CD8-positive, alpha-beta memory T cell (primary cell): ENCODE measurements at places on chromosomes 13 and 19.

DNA sequence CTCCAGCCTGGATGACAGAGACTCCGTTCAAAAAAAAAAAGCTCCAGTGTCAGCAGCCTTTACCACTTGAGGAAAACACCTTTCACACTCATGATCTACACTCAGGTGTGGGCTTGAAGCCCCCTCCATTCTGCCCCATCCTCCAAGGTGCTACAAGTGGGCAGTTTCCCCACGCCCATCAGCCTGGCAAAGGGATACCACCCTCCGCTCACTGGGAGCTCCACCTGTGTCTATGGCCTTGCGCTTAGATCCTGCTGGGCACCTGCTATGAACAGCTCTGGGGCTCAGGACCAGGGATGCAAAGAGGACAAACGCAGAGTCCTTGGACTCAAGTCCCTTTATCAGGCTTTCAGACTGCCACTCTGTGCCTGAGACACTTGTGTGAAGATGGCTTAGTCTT lies 127.8 kb downstream of the CRYL1 start:
- H3K4me1 ChIP-seq: peaks cover 7% of the 10 kb centered on the region
- H3K27me3 ChIP-seq: no peaks in the 10 kb centered on the region
- no peak overlapping the region for H3K27ac ChIP-seq
- no peaks in the 10 kb centered on the region for H3K36me3 ChIP-seq

DNA sequence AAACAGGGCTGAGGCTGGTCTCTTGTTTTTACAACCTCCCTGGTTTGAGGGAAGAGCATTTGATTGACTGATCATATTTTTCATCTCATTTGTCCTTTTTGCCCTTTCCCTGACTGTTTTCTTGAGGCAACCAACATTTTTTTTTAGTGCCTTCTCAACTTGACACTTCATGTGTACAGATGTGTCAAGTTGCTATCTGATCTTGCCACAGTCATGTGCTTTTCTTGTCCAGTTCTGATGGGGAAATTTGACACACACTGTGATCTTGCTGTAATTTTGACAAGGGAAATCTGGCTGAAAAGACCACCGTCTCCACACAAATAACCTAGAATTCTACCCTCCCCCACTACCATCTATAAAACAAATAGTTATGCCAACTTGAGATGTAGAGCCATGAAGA lies 329.6 kb downstream of the KCTD12 start:
- no peak overlapping the region for H3K27ac ChIP-seq
- no peaks in the 10 kb centered on the region for H3K36me3 ChIP-seq
- H3K4me3 ChIP-seq: no peak overlapping the region
- DNase-seq: no peak
- no peaks in the 10 kb centered on the region for H3K4me1 ChIP-seq

DNA sequence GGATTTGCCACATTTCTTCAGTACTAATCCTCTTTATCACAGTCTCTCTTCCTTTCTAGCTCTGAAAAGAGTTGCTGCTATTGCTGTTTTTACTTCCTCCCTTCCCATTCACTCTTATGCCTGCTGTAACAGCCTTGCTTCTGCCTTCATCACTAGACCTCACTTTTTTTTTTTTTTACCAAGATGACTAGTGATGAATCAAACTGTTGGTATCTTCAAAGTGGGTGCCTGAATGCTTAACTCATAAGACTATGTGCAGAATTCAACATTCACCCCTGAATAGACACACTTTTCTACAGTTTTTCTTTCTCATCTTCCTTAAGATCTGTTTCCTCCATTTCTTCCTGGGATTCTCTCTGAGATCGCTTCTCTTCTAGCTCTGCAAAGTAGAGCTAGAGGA lies 217.2 kb upstream of the HTR2A start:
- no peak overlapping the region for H3K4me3 ChIP-seq
- H3K27ac ChIP-seq: no peak overlapping the region
- no peaks in the 10 kb centered on the region for H3K27me3 ChIP-seq
- H3K4me1 ChIP-seq: no peaks in the 10 kb centered on the region
- no peak for DNase-seq

DNA sequence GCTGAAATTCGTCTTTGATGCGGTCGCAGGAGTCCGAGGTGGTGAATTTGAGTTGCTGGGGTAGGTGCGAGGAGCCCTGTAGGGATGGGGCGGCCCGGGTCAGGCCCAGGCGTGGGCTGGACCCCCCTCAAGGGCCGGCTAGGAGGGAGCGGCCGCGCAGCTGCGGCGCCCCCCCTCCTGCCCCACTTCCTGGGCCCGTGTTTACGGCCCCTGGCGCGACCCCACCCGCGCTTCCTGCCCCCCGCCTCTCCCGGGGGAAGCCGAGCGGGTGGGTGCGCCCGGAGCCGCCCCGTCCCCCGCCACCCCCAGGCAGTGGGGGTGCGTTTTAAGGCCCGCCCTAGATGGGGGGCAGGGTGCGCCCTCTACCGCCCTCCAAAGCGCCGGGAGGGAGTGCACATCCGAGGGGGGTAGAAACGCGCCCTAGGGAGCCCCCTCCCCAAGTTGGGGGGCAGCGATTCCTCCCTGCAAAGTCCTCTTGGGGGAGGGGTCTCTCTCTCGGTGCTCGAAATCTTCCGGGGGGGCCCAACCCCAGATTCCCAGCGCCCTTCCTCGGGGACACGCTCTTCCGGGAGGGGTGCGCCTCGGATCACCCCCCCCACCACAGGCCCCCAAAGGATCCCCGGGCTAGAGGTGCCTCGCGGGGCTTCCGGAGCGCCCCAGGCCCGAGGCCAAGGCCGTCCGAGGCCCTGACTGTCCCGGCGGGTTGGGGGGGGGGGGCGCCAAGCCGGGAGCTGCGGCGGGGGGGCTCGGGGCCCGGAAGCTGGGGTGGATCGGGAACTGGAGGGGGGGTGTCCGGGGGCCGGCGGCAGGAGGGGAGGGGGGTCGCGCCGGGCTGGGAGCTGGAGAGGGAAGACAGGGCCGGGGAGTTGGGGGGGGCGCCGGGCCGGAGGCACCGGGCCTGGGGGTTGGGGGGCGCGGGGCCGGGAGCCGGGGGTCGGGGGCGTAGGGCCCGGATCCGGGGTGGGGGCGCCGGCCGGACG lies 823 bp downstream of the TLE5 start:
- peak overlapping the region; percentile 97 for H3K4me3 ChIP-seq
- peak; percentile 91 for DNase-seq
- peaks cover 59% of the 10 kb centered on the region for H3K4me1 ChIP-seq
- no peaks in the 10 kb centered on the region for H3K27me3 ChIP-seq

- H3K27me3 ChIP-seq: no peaks in the 10 kb centered on the region
- H3K36me3 ChIP-seq: no peaks in the 10 kb centered on the region
- H3K4me1 ChIP-seq: no peaks in the 10 kb centered on the region
These were observed 289.6 kb downstream of the TEX29 start for GRCh38 chr13:111610081-111610480.

DNA sequence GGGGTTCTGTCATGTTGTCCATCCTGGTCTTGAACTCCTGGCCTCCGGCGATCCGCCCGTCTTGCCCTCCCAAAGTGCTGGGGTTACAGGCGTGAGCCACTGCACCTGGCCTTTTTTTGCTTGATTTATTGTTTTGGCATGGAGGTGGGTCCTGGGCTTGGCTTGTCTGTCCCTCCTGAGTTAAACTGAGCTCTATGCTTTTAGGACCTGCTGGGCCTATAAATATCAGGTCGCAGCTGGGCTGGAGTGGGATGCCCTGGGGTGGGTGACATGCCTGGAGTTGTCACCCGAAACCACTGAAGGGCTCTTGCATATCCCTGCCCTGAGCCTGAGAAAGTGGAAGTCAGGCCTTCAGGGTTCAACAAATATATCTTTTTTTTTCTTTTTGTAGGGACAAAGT lies 5.5 kb downstream of the ARRDC5 start:
- H3K27ac ChIP-seq: no peak overlapping the region
- no peak for DNase-seq
- no peaks in the 10 kb centered on the region for H3K27me3 ChIP-seq
- no peaks in the 10 kb centered on the region for H3K4me1 ChIP-seq
- H3K36me3 ChIP-seq: no peaks in the 10 kb centered on the region

DNA sequence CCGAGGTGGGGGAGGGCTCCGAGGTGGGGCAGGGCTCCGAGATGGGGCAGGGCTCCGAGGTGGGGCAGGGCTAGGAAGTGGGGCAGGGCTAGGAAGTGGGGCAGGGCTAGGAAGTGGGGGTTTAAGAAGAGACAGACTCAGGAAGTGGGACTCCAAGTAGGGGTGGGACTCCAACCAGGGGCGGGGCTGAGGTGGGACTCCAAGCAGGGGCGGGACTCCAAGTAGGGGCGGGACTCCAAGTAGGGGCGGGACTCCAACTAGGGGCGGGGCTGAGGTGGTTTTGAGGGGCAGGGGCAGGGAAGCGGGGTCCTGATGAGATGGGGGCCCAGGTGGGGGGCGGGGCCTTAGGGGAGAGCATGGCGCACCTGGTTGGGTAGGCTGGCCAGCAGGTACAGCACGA lies 13.6 kb downstream of the CFD start:
- no peak overlapping the region for H3K27ac ChIP-seq
- DNase-seq: peak; percentile 88
- H3K36me3 ChIP-seq: peaks cover 8% of the 10 kb centered on the region
- H3K27me3 ChIP-seq: no peaks in the 10 kb centered on the region
- peaks cover 13% of the 10 kb centered on the region for H3K4me1 ChIP-seq

DNA sequence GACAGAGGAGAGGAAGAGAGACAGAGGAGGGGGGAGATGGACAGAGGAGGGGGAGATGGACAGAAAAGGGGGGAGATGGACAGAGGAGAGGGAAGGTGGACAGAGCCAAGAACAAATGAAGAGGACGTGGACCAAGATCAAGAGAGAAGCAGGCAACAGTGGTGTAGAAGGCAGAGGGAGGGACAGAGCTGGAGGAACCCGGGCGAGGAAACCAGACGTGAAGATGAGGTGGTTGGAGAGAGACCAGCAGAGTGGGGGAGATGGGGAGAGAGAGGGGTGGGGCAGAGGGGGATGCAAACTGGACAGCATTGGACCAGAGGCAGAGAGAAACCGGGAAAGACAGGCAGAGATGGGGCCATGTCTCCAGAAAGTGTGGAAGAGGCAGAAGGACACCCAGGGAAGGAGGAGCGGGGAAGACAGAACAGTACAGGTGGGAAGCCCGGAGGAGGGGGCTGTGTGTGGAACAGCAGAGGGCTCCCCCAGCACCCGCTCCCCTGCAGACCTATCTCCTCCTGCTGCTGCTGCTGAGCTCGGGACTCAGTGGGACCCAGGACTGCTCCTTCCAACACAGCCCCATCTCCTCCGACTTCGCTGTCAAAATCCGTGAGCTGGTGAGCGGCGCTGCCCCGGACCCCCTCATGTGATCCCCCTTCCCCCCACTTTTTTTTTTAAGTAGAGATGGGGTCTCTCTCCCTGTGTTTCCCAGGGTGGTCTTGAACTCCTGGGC lies 1.3 kb downstream of the FLT3LG start:
- H3K4me3 ChIP-seq: peak overlapping the region; percentile 75
- H3K36me3 ChIP-seq: peaks cover 17% of the 10 kb centered on the region
- no peak for DNase-seq
- H3K27ac ChIP-seq: peak overlapping the region; percentile 74
- no peaks in the 10 kb centered on the region for H3K27me3 ChIP-seq
- H3K4me1 ChIP-seq: peaks cover 55% of the 10 kb centered on the region

DNA sequence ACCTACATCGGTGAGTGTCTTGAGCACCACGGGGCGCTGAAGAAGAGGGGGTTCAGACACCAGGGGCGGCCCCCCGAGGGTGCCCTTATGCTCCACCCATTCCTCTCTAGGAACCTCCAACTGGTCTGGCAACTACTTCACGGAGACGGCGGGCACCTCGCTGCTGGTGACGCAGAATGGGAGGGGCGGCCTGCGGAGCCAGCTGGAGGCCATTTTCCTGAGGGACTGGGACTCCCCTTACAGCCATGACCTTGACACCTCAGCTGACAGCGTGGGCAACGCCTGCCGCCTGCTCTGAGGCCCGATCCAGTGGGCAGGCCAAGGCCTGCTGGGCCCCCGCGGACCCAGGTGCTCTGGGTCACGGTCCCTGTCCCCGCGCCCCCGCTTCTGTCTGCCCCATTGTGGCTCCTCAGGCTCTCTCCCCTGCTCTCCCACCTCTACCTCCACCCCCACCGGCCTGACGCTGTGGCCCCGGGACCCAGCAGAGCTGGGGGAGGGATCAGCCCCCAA lies 12.1 kb downstream of the HIPK4 start:
- H3K27ac ChIP-seq: no peak overlapping the region
- no peaks in the 10 kb centered on the region for H3K4me1 ChIP-seq
- no peak overlapping the region for H3K4me3 ChIP-seq
- H3K36me3 ChIP-seq: no peaks in the 10 kb centered on the region

DNA sequence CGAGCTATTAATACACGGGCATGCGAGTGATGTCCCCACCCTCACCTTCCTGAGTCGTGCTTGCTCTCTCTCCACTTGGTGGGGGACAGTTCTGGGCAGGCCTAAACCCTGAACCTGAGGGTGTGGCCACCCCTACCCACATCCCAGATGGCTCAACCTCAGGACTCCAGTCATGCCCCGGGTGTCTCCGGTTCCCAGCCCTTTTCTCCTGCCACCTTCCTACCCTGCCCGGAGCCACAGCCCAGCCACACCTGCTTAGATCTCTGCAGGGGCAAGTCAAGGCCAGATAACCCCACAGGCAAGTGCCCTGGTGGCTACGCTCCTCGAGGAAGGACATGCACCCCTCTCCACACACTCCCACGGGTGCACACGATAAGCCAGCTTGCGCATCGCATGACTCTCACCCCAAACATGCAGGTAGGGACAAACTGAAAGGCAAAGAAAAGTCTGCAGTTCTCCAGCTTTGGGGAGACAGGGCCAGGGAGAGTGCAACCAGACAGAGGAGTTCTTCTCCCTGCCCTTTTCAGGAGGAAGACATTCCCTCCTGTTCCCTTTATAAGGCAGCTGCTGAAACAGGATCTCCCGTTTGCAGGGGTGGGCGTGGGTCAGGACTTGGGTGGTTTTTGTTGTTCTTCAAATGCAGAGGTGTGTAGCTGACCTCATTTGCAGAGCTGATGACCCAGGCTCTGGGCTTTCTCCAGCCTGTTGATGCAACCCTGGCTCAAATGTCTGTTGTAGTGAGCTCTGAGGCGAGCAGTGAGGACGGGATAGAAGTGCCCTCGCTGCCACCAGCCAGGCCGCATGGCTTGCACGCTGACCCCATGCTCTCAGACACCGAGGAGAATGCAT lies 88.6 kb downstream of the DPF1 start:
- no peak overlapping the region for H3K4me3 ChIP-seq
- no peaks in the 10 kb centered on the region for H3K4me1 ChIP-seq
- DNase-seq: no peak
- no peaks in the 10 kb centered on the region for H3K36me3 ChIP-seq
- no peaks in the 10 kb centered on the region for H3K27me3 ChIP-seq

DNA sequence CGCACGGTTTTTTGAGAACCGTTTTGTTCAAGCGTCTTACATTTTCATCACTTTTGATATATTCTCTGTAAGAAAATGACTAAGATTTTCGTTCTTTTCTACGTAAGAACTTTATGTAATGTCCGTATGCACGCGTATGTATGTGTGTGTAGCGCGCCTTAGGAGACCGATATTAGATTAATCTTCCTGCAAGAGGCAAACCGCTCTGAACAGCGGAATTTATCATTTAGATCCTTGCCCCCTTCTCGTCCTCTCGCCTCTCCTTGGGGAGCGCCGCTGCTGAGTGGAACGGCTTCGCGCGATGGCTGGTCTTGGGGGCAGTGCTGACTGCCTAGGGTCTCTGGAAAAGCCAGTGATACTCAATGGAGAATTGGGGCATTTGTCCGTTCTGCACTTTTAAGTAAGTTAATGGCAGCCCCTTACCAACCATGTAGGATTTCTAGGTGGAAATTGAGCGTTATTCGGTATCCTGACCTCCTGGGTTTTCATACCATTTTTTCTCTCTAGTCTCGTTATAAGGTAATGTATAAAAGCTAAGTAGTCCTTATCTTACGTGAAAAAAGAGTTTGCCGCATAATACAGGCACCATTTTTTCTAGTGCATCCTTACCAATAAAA lies 4.7 kb downstream of the MAB21L1 start:
- no peaks in the 10 kb centered on the region for H3K36me3 ChIP-seq
- no peak overlapping the region for H3K4me3 ChIP-seq
- H3K27ac ChIP-seq: no peak overlapping the region
- H3K4me1 ChIP-seq: peaks cover 8% of the 10 kb centered on the region
- H3K27me3 ChIP-seq: peaks cover 14% of the 10 kb centered on the region

- H3K27me3 ChIP-seq: peaks cover 5% of the 10 kb centered on the region
- H3K4me1 ChIP-seq: peaks cover 16% of the 10 kb centered on the region
- H3K27ac ChIP-seq: no peak overlapping the region
- no peak for DNase-seq
- H3K36me3 ChIP-seq: no peaks in the 10 kb centered on the region
These were observed 14.9 kb downstream of the TJP3 start for GRCh38 chr19:3723110-3723488.
